Activated naive CD4-positive, alpha-beta T cell treated with anti-CD3 and anti-CD28 coated beads for 36 hours (primary cell): ENCODE measurements at places on chromosomes 7 and 10. TPM values are rescaled to one million over a fixed set of nuclear protein-coding genes. Genes with fewer than 3 reads are reported as not detected.

Gene FGFBP3
- total RNA-seq: 1.2 TPM

Gene CYP2C18
- 0.36 TPM for total RNA-seq

Gene MOGAT3
- total RNA-seq: not detected

Gene DDC
- 0.38 TPM for total RNA-seq

Gene FOXI2
- total RNA-seq: not detected

Gene ZNF425
- 0.57 TPM for total RNA-seq

Gene WDR86
- not detected for total RNA-seq
